ENCODE measurements at places on chromosomes 7 and 10. TPM values are rescaled to one million over a fixed set of nuclear protein-coding genes. Genes with fewer than 3 reads are reported as not detected.

C10orf62 gene
- not detected for total RNA-seq

ARHGEF5 gene
- total RNA-seq: 80.5 TPM

MPP7 gene
- 26.9 TPM for total RNA-seq

IGFBP1 gene
- total RNA-seq: not detected

CPED1 gene
- 15.9 TPM for total RNA-seq

NEURL1 gene
- total RNA-seq: 47.5 TPM

FZD1 gene
- 11.0 TPM for total RNA-seq

DNA sequence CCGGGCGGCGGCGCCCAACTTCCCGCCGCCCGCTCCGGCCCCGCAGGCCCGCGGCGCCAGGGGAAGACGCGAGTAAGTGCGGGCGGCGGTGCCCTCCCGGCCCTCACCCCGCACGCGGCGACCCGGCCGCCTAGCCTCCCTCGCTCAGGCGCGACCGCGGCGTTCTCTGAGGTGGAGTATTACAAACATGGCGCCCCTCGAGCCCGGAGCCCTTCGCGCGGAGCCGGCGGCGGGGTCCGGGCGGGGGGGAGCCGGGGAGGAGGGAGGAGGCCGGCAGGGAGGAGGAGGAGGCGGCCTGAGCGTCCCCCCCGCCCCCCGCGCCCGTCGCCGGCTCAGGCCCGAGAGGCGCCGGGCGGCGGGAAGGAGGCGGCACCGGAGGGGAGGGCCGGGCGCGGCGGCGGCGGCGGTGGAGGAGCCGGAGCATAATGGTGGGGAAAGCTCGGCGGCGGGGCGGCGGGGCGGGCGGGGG is at the start of gene ZMYND11:
ZMYND11 (plus strand) TSS at position 324 of the 469 bp plus-strand sequence. CDS start 44,558 bp downstream, outside the sequence.
- peak; percentile 70 for DNase-seq

DNA sequence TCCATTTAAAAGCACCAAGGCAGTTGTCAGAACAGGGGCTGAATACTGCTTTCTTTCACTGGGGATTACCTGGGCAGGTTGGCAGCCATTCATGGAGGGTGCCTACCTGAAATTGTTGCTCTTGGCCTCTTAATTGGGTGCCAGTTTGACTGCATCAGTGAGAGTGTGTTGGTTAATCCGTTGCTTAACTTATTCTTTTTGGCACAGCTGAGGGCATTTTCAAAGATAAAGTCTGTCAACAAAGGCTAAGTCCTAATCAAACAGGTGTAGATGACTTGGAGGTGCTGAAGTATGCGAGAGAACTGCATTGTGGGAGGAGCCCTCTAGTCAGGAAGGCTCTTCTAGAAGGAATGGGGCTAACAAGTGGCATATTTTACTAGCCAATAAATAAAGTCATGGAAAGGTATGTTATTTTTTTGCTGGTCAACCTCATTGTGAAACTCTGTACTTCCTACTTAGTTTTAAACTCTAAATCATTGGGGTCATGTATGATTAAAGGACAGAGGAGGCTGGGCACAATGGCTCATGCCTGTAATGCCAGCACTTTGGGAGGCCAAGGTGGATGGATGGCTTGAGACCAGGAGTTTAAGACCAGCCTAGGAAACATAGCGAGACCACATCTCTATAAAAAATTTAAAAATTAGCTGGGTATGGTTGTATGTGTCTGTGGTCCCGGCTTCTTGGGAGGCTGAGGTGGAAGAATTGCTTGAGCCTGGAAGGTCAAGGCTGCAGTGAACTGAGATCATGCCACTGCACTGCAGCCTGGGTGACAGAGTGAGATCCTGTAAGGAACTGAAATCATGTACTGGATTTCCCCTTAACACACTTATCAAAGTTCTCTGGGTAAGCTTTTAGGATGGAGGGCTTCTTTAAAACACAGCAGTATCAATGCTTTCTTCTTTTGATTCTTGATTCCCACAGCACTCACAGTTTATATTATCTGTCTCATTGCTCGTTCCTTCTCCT is 134.1 kb downstream of the LRMDA start:
- no peak for DNase-seq

DNA sequence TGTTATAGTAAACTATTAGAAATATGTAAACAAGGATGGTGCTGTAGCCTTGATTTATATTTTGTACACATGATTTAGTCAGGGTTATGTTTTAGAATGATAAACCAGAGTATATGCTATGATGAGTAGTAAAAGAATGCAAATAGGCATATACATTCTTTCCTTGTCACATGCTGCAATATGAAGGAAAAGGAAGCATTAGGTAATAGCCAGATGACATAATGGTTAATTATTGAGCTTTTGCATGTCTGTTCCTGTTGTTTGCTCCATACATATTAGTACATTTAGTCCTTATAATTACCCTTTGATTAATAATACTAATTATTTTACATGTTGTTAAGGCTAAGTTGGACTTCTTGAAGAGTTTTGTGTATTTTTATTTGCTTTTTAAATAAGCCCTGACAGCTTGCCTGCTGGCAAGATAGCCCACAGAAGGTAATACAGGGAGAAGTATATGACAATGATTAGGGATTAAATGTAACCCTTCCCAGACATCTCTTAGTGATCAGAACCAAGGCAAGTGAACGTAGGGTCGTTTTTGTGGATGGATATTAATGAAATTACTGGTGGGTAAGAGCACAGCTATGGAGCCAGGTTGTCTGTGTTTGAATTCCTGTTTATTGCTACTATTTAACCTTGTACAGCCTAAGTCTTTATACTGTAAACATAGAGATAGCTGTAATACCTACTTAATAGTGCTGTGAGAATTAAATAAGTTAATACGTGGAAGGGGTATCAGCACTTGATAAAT is 68.4 kb downstream of the PHTF2 start:
- DNase-seq: no peak

GRCh38 chr10:31942892-31943291 is 14.3 kb upstream of the ARHGAP12 start:
- DNase-seq: no peak

DNA sequence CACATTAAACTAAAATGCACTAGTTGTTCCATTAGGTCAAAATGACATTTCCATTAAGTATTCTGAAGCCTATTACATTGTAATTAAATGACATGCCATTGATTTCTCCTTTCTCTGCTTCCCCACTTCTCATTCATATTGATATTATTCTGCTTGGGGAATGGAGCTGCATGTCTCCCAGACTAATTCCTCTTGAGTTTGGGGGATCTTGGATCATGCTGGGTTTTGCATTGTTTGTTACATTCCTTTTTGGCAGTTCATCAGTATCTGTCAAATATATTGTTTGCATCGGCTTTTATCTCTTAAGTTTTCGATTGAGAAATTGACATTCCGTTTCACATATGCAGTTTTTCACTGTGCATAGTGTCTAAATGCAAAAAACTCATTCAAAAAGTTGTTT is 65.1 kb upstream of the CYP26C1 start:
- DNase-seq: no peak

- DNase-seq: peak; percentile 89
Observed at GRCh38 chr7:83162402-83163256, at the start of gene PCLO. TSS of gene PCLO (minus strand) at chr7:83162884. CDS start at chr7:83162592, 292 bp downstream.

- DNase-seq: no peak
Observed at GRCh38 chr10:77233466-77233865, 404.1 kb downstream of the KCNMA1 start.

DNA sequence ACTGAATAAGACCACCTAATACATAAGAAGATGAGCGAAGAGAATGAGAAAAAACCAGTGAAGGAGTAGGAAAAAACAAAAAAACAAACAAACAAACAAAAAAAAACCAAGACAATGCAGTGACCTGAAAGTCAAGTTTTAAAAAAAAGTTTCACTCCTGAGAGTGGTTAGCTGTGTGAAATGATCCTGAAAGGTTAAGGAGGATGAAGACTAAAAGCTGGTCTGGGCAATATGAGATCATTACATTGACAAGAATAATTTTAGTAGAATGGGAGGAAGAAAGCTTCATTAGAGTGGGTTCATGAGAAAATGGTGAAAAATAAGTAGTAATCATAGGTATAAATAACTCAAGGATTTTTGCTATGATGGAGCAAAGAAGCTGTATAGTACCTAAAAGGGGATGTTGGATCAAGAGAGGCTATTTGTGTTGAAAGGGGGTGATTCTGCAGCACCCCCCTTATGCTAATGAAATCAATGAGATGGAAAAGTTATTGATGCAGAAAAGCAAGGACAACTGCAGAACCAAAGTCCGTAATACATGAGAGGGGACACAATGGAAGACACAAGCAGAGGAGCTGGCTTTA is 80.2 kb downstream of the KMT2C start:
- DNase-seq: no peak

GRCh38 chr7:72504061-72504706 is 92.0 kb upstream of the CALN1 start:
- no peak for DNase-seq

DNA sequence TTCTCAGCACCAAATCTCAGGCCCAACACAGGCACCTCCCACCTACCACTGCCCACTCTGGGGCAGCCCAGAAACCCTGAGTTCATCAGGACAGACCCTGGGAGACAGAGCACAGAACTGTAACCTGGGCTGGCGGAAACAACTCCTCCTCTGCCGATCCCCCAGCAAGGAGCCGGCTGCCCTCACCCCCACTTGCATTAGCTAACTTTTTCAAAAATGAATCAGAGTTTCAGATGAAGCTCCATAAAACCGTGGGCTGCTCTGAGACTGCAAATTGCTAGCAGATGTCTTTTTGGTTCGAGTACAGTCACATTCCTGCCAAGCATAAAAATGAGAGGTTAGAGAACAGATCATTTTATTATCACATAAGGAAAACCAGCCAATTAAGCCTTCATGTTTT is 93.4 kb upstream of the PARD3 start:
- no peak for DNase-seq

DNA sequence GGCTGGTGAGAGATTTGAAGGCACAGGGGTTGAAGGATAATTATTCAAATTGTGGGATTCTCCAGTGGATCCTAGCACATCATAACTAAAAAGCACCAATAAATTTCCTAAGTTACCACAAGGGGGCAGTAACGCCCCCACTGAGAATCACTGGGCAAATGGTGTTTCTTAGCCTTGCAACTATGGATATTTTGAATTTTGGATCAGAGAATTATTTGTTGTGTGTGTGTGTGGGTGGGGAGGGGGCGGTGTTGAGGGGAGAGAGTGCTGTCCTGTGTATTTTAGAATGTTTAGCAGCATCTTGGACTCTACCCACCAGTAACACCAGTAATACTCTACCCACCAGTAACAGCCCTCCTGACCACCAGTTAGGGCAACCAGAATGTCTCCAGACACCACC is 63.3 kb upstream of the PRKG1 start:
- DNase-seq: no peak

DNA sequence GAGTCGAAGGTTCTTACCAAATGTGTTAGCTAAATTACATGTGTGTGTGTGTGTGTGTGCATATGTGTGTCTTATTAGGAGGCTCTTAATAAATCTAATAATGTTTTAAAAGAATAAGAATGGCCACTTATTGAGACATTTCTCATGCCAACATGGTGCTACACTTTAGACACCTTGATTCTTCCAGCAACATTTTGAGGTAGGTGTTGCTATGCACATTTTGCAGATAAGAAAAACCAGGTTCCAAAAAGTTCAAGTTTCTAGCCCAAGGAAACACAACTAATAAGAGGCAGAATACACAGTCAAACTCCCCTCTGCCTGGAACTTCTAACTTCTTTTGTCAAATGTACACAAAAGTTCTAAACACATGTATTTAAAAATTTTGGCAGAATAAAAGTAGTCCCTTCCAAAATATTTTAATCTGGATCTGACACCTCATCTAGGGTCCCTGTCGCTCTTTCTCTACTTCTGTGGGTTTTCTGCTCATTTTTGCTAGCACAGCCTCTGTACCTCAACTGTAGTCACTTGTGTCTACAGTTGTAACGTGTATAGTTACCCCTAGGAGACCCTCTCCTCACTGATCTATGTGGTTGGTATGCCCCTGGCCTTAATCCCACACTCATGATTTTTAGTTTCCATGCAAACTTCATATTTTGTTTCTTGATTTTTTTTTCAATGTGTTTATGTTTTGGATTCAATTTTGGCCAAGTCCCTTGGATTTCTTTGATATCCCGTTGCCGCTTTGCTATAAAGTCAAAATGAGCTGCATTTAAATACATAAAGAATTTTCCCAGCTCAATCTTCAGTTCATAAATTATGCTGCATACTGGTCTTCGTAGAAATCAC is 4.3 kb downstream of the ANKRD1 start:
- DNase-seq: no peak

Measured in left colon (tissue), 2 donors.